ENCODE measurements at places on chromosomes 13 and 19.

DNA sequence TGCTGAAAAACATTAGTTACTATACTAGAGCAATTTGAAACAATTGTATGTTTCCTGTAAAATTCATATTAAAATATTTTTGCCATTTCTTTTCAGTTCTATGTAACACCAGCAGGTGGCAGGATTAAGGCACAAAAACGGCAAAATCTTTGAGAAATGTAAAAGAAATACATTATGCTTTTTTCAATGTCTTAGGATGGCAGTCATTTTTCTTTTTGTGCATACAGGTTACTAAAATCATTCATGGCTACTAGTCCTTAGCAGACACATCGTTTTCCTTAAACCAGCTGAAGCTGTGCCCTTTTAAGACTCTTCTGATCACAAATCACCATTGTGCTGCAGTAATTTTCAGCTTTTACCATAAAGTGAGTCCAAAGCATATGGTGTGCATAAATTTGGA is 800.7 kb upstream of the SLITRK5 start:
- peak; percentile 4 for DNase-seq

DNA sequence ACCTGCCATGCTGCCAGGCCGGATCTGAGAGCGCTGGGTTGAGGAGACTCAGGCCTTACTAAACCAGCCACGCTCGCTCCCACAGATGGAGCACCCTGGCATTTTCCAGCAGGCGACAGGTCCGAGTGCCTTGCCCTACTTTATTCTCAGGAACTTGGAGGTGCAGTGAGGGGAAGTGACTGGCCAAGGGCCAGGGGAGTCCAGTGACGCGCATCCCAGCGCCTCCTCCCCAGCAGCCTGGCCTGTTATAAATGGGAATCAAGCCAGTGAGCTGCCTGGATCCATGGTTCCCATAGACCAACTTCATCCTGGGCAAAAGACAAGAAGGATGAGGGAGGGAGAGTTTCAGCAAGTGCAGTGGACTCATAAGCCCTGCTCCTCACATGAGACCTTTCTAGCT is 35.5 kb downstream of the TMED1 start:
- DNase-seq: peak; percentile 28

DNA sequence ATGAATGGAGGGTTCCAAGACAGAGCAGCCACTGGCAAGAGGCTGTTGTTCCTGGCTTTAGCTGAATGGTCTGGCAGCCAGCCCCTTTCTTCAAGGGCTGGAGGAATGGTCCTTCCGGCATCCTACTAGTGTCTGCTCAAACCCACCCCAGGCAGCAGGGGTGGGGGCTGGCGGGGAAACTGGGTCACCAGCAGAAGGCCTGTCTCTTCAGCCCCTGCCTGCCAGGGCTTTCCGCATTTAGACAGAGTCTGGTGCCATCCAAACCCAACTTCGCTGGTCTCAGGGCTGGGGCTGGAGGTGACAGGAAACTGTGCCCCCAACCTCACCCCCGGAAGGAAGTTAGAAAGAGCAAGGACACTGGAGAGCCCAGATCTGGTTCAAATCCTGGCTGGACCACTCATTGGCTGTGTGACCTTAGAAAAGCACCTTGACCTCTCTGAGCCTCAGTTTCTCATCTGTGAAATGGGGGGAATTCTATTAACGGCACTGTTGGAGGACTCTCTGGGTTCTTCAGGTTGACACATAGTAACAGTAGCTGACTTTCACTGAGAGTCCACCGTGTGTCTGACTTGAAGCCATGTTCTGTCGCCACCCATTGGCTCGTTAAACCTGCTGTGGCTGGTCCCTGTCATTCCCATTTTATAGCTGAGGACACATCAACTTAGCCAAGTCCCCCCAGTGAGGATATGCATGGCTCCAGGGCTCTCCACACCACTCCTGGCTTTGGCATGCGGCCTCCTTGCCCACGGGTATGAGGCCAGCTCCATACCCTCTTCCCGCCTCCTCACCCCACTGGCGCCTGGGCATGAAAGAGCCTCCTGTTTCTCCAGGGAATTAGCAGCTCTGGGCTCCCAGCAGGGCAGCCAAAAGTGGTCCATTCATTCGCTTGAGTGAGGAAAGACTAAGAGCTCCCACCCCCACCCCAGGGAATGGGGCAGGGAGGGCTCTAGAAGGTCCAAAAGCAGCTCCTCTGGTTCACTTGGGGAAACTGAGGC is 2.5 kb upstream of the NR2C2AP start:
- DNase-seq: no peak

- no peak for DNase-seq
Observed at GRCh38 chr13:49859560-49859959, 67.1 kb upstream of the KPNA3 start.

- no peak for DNase-seq
Observed at GRCh38 chr13:31675440-31675953, 63.8 kb upstream of the RXFP2 start.

- DNase-seq: peak; percentile 91
Observed at GRCh38 chr13:56864451-56864850, 276.3 kb upstream of the PRR20A start.

DNA sequence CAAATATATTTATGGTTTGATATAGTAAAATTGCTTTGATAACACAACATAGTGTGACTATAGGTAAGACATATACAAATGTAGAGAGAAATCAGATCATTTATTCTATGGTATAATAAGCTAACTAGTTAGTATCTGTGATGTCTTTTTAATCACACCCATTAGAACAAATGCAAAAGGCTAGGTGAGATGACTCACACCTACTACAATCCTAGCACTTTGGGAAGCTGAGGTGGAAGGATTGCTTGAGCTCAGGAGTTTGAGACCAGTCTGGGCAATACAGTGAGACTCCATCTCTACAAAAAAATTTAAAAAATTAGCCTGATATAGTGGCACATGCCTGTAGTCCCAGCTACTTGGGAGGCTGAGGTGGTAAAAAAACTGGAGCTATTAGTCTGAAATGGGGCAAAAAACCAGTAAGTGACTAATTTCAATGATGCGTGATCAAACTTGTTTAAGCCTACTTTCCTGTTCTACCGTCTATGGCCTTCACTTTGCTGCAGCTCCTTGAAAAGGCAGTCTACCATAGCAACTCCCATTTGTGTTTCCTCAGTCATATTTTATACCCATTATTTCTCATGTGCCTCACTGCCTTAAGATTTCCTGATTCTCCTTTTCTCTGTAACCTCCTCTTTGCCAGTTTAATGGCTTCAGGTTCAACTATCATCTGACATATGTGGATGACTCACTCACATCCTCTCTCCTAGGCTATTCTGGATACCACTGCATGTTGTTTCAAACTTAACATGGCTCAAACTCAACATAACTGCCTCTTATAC is 12.5 kb downstream of the ALG5 start:
- DNase-seq: peak; percentile 52

DNA sequence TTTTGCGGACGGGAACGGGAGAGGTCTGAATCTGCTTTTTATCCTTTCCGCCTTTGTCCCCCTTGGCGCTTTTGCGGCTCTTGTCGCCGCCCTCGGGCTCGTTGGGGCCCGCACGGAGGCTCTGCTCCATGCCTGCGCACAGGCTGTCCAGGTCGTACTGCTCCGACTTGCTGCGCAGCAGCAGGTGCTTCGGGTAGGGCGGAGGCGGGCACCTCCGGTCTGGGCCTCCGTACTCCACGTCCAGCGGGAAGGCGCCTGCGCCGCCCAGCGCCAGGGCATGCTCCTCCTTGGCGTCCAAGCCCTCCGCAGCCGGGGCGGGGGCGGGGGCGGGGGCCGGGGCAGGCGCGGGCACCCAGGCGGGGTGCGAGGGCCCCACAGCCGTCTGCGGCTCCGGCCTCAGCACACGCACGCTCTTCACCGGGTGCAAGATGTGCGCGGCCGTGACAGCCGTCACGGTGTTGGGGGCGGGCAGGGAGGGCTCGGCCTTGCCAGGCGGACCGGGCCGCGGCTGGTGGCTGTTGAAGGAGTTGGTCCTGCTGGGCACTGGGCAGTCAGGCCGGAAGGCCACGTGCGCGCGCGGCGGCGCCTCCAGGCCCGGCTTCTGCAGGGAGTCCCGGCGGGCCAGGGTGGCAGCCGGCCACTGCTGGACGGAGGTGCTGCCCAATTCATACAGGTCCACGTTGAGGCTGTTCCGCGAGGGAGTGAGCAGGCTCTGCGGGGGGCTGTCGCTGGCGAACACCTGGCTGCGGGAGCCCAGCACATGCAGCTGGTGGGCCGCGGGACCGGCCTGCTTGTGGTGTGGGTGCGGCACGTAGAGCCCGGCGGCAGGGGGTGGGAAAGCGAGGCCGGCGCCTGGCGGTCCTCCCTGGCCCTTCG is 73.1 kb downstream of the LATS2 start:
- no peak for DNase-seq

- peak; percentile 82 for DNase-seq
Observed at GRCh38 chr13:42497798-42498197, 76.2 kb upstream of the TNFSF11 start.

DNA sequence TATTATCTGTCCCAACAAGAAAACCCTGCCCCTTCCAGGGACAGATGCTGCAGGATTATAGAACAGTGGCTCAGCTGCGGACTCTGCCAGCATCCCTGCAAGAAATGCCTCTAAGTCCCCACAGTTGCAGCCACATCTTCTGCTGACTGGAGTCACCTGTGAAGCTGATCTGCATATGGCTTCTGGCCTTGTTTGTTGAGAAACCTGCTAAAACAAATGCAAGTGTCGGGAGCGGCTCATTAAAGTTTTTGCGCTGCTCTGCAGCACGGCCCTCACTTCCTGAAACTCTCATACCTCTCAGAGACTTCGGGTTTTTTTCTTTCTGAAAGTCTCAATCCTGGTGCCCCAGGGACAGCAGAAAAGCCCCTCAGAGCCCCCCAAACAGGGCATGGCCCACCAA is 725.0 kb downstream of the UQCRFS1 start:
- DNase-seq: no peak

- DNase-seq: no peak
Observed at GRCh38 chr13:113124211-113124970, 1.8 kb downstream of the F10 start.

DNA sequence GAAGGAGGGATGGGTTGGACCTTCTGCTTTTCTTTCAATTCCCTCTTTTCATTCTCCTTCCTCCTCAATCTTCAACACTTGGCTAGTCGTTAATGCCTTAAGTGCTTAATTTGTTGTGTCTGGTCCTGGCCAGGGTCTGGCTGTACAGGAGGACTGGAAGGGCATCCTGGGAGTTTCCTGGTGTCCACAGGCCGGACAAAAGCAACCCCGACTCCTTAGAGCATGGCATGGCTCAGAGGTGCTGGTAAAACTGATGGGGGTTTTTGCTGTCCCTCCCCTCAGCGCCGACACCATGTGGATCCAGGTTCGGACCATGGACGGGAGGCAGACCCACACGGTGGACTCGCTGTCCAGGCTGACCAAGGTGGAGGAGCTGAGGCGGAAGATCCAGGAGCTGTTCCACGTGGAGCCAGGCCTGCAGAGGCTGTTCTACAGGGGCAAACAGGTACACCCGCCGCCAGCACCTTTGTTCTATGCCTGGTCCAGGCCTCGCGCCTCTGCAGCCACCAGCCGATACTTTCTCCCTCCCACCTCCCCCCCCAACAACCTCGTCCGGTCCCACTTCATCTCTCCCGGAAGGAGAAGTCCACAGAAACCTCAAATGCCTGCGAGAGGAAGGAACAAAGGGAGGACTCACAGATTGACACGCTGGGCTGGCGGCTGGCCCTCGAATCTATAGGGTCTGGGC is 1.4 kb downstream of the UHRF1 start:
- peak; percentile 40 for DNase-seq

- DNase-seq: no peak
Observed at GRCh38 chr13:108249150-108249549, 20.4 kb upstream of the TNFSF13B start.

DNA sequence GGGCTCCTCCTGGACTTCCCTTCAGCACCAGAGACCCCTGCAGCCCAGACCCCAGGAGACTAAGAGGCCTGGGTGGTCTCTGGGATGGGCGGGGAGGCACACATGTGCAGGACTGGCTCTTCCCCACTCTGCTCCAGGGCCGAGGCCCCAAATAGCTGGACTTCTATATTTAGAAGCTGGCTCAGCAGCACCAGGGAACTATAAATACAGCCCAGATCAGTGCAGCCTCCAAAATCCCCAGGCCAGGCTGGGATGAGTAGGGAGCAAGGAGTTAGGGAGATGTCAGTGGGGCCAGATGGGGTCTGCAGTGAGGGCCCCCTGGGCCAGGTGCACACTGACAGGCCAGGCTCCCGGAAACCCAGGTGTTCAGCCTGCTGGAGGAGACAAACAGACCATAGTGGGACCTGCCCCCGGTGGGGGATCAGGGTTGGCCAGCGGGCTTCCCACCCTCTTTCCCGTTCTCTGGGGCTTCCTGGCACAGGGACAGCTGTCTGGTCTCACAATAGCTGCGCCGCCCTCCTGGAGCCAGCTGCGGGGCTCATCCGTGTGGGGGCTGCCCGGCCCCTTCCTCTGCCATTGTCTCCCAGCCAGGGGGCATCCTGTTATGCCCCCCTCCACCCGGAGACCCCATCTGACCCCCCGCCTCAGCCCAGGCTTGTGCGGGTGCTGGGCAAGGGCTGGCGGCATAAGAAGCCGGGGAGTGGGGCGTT is 5.5 kb upstream of the ADGRE5 start:
- peak; percentile 43 for DNase-seq

DNA sequence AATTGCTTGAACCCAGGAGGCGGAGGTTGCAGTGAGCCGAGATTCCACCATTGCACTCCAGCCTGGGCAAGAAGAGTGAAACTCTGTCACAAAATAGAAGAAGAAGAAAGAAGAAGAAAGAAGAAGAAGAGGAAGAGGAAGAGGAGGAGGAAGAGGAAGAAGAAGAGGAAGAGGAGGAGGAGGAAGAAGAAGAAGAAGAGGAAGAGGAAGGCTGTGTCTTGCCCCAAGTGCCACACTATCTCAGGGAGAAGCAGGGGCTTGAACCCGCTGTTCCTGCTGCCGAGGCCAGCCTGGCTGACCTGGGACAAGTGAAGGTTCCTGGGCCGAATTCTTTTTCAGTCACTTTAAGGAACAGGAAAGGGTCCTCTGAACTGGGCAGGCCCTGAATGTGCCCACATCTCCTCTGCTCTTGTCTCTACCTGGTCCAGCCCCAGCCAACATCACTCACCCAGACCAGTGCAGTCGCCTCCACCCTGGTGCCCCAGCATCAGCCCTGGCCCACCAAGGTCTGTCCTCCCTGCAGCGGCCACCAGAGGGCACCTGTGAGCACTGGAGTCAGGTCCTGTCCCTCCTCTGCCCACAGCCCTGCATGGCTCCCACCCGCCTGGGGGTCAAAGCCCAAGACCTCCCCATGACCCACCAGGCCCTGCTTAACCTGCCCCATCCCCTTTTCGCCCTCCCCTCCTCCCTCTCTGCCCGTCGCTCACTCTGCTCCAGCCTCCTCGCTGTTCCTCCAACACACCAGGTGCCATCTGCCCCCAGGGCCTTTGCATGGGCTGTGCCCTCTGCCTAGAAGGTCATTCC is 20.0 kb downstream of the TICAM1 start:
- DNase-seq: peak; percentile 68

GRCh38 chr19:23916991-23917390 is 2.3 kb downstream of the ZNF726 start:
- DNase-seq: no peak

DNA sequence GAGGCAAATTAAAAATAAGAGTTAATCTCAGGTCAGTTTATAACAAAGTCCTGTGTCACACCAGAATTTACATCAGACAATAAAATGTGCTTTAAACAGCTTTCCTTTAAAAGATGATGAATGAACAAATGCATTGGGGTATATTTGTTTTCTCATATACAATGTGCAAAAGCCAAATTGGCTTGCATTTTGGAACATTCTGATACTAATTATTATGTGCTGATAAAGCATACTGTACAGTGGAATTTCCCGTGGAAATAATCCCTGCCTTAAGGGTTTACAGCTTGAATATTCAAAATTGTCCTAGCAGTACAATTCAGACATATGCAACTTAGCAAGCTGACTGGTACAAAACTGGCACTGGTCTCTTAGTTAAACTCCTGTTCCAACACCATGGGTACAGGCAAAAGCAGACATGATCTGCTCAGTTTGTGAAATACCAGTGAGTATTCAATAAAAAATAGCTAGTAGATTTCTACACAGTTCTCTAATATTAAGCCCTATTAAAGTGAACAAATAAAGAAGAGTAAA is 373.4 kb downstream of the SLITRK1 start:
- DNase-seq: no peak
